ENCODE measurements at places on chromosomes 5 and 9.

GRCh38 chr5:173795601-173796000 lies 92.5 kb upstream of the CPEB4 start:
- no peak for DNase-seq

- no peak for DNase-seq
These were observed 294.2 kb upstream of the PTGER4 start for GRCh38 chr5:40385544-40385943.

GRCh38 chr5:36756848-36757247 lies 119.7 kb upstream of the NIPBL start:
- DNase-seq: no peak

DNA sequence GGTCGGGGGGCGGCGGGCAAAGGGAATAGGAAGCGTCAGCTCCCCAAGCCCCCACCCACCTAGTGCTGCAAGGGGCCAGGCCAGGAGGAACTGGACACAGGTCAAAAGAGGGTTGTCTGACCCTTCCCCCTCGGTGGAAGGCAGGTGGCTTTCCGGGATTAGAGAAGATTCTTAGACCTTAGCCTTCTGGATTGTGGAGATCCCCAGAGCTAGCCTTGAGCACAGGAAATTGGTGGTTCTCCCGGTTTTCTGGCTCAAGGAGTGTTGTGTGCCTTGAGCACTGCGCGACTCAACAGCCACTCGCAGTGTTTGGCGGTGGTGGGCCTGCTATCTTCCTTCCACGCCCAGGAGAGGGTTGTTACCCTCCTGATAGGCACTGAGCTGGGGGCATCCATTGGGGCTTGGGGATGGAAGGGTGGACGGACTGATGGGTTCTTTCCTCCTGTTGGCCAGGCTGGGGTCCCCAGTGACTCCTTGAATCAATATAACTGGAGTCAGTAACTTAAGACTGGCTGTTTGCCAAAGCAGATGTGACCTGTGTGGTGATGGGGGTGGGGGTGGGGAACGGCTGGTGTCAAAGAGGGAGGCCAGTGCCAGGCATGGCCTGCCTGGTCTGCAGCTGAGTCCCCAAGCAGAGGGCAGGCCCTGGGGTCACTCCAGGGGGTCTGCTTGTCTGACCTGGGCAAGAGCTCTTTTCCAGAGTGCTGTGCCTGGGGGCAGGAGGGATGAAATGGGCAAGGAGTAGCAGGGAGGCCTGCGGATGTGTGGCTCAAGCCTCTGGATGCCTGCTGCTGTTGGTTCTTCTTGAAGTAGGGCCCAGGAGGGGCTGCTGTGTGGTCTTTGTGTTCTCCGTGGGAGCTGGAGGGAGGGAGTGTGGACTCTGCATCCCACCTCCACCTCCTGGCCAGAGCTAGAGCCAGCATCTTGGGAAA lies 2.1 kb downstream of the FGF18 start:
- no peak for DNase-seq

DNA sequence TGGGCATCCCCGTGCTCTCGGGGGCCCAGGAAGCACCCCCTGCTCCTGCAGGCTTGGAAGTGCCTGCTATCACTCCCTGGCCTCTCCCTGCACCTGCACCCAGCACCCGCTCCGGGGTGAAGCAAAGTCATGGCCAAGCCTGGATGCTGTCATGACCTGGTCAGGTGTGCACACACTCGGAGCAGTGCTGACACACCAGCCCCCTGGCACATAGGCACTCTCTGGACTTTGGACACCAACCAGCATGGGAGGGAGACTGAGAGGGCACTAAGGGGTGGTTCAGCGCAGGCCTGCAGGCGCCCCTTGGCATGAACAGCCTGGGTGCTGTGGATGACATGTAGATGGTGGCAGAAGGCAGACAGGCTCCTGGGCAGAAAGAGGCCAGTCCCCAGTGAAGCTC lies 158.6 kb downstream of the GHR start:
- DNase-seq: no peak

DNA sequence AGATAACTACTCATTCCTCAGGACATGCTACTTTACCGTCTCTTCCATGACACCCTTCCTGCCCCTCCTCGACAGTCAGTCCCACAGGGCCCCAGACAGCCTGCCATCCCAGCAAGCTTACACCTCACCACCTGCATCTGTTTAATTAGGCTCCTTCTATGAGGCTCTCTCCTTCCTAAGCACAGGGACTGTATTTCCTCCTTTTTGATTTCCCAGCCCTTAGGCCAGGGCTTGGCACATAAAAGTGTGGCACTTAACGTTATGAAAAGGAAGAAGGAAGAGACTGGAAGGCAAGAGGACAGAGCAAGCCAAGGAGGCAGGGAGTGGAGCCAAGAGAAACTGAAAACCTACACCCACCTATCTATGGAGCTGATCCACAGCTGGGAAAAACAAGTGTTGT lies 146.8 kb downstream of the SIL1 start:
- DNase-seq: no peak

GRCh38 chr9:135661816-135662560 lies 1.1 kb upstream of the LCN9 start:
- DNase-seq: no peak

- DNase-seq: no peak
These were observed 27.6 kb upstream of the TSLP start for GRCh38 chr5:111043712-111044506.

- DNase-seq: no peak
These were observed 838.4 kb upstream of the NUDT12 start for GRCh38 chr5:104400941-104401340.

DNA sequence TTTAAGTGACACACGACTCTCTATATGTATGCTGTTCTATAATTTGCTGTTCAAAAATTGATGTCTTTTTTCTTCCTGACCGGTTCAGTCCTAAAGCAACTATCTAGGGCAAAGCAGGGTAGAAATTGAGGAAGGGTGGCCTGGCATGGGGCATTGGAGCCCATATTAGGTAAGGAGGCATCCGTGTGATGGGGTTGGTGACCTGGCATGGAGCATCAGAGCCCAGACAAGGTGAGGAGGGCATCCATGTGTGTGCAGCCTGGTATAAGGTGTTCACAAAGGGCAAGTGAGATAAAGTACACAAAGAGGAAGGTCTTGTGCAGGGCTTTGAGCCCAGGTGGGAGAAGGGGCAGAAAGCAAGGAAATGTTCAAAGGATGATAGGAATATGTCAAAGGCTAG lies 104.9 kb downstream of the PAM start:
- DNase-seq: no peak

- DNase-seq: no peak
These were observed 11.2 kb upstream of the ENC1 start for GRCh38 chr5:74651710-74652109.

DNA sequence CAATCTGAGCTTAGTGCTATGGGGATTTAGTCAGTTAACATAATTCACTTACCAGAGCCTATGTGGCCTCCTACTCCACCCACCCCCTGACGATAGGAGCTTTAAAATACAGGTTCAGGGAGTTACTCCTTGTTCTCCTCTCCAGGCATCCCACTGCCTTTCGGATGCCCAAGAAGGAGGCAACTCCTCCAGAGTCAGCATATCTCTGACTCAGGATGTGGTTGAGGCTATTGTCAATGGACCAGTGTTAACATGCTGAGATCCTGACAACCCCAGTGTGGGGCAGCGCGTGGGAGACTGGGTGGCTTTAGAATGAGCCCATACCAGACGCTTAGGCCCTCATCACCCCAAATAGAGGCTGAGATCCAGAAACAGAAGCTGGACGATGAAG lies 27.4 kb downstream of the BICD2 start:
- DNase-seq: no peak

- no peak for DNase-seq
These were observed 215.0 kb downstream of the PARP8 start for GRCh38 chr5:50881407-50881806.

DNA sequence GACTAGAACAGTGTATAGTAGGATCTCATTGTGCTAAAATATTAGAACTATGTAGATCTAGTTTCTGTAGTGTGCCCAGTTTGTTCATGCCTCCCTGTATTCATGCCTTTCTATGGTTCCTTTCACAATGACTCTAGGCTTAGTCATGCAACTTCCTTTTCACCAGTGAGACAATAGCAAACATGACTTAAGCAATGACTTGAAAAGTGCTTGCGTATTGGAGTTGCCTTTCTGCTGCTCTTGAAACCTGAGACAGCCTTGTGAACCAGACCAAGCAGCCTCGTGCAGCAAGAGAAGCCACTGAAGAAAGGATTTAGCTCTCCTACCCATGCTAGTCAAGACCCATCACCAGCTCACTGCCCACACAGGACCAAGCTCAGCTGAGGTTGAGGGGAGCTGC lies 294.5 kb upstream of the TAS2R1 start:
- peak; percentile 33 for DNase-seq

GRCh38 chr9:89610391-89610925 lies 5.6 kb downstream of the GADD45G start:
- no peak for DNase-seq

DNA sequence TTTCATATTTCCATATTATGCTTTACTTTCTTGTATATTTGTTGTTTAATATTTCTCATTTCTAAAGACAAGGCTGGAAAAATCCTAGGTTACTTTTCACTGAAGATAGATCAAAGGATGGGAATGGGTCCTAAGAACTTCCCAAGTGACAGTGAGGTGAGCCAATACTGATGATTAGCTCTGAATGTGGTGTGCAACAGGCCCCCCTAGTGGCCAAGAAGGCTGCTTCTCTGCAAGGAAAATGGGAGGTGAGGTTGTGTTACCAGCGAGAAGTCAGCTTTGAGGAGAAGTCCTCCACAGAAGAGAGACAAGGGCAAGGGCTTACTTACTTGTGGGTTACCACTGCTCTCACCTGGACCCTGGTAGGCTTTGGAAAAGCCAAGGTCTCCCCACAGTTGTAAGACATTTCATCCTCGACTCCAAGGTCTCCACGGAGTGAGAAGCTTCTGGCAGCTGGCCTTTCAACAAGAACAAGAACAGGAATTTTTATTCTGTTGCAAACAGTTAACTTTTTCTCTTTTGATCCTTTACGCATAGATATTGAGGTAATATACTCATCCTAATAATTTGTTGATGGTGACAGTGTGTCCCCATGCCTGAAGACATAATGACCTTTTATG lies 69.9 kb downstream of the MAMDC2 start:
- DNase-seq: peak; percentile 38

DNA sequence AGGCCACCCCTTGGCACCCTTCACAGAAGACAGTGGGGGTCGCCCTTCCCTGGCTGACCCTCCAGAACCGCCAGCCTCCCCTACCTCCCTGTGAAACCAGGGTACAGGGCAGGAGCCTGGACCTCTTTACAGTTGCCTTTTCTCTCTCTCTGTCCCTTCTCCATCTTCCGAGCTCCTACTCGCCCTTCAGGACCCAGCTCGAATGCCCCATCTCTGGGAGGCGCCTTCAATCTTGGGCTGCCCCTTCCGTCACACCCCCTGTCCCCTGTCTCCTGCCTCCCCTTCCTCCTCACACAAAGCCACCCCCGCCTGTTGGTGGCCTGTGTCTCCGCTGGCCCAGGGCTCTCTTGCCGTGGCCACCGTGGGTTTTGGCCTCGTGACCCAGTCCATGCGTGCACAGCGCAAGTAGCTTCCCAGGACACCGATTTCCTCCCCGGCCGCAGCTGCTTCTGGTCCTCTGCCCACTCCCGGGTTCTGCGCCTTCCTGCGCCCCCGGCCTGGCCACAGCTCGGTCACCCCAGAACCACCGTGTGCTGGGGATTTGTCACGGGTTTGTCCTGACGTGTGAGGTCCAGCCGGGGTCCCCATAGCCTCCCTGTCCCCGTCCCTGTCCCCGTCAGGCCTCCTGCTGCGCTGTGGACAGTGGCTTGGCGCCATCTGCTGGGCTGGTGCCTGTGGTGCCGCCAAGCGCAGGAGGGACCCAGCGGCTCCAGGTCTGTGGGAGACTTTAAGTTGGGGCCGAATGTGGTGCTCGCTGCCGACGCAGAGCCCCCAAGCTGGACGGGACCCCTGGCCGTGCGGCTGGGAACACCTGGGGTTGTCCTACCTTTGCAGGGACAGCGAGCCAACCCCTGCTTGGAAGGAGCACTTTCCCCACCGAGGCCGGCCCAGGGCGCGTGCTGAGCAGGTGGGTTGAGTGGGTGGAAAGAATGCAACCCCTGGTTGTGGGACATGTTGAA lies 4.0 kb upstream of the TMEM250 start:
- peak; percentile 68 for DNase-seq

GRCh38 chr9:1604942-1605560 lies 410.1 kb upstream of the SMARCA2 start:
- peak; percentile 47 for DNase-seq

DNA sequence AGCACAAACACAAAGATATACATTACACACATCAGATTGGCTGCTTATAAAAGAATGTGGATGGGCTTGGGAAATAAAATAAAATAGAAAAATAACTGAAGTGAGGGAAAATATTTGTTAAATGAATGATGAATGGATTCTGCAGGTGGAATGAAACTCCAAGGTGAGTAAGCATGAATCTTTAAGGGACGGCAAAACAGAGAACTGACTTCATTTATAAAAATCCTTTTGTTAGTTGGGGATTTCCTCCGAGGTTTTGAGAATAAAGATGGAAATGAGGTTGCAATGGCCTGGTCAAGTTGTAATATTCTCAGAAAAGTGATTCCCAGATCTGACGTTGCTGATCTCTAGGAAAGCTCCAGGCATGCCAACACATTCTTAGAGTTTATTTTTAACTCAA lies 20.9 kb upstream of the SEMA6A start:
- no peak for DNase-seq

- no peak for DNase-seq
These were observed 29.7 kb upstream of the AKNA start for GRCh38 chr9:114417511-114417910.

DNA sequence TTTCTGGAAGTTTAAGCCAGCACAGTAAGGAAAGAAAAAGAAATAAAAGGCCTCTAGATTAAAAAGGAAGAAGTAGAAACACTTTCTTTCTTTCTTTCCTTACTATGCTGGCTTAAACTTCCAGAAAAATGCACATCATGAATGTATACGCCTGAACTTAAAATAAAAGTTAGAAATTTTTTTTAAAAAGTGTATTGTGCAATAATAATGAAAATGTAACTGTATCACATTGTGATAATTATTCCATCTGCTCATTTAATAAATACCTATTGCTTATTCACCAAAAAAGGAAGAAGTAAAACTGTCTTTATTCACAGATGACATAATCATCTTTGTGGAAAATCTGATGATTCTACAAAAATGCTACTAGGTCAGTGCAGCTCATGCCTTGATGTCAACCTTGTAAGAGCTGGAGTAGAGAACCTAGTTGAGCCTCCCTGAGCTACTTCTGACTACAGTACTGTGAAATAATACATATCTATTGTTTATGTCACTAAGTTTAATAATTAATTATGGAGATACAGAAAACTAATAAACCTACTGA lies 49.4 kb downstream of the MCTP1 start:
- DNase-seq: no peak

- DNase-seq: no peak
These were observed 118.3 kb downstream of the FBXO4 start for GRCh38 chr5:42043400-42043799.

DNA sequence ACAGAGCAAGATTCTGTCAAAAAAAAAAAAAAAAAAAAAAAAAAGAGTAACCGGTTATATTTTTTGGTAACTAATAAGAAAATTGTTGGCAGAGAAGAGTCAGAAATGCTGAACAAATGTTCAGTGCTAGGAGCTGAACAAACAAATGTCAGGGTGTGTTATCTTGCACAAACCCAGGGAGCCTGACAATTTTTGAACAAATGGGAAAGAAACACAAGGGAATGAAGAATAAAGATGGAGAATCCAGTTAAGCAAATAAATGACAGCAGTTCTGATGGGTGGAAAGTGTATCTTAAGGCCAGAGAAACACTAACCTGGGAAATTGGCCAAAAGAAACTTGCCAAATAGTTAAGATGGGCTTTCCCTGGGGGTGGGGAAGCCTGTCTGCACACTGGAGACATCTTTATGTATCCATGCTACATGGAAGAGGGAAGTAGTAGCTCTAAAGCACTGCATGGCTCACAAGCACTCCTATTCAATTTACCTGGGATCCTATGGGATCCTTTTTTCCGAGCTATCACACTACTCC lies 23.7 kb downstream of the KLHL3 start:
- no peak for DNase-seq

GRCh38 chr9:110240198-110240597 lies 16.1 kb downstream of the TXN start:
- DNase-seq: no peak
